Caudate nucleus (tissue), 63 donors: ENCODE measurements at places on chromosomes 4 and X.

DNA sequence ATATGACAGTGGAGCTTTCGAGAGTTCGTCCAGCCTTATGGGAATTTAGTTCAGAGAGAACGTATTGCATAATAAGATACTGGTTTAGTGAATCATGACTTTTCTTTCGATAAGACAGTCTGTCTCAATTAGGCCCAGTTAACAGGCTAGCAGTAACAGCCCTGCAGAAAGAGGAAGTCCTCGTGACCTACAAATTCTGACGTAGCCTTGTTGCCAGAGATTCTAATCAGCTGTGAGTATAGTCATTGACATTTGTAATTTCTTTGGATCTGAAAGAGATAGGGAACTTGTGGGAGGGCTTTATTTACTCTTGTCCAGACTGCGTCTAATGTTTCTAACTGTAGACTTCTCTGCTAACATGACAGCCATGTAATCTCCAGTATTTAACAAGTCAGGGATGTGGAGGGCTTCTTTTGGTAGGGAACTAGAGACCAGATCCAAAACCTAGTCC lies 15.8 kb downstream of the ART3 start:
- DNase-seq: no peak

GRCh38 chrX:29257521-29257920 lies 670.3 kb downstream of the IL1RAPL1 start:
- DNase-seq: no peak

DNA sequence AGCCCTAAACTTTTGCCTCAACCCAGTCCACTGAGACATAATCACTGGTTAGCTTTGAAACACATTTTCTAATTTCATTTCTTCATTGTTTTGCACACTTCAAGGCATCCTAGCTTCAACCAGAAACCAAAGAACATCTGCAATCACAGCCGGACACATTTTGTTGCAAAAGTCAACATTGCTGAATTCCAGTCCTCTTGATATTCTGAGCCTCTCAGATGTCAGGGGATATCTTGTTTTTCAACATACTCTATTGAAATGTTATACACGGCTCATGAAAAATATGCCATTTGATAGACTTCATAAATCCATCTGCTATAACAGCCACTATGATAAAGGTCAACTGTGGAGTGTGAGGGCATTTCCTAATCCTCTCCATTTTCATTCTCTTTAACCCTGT lies 241.6 kb upstream of the PUDP start:
- DNase-seq: no peak

DNA sequence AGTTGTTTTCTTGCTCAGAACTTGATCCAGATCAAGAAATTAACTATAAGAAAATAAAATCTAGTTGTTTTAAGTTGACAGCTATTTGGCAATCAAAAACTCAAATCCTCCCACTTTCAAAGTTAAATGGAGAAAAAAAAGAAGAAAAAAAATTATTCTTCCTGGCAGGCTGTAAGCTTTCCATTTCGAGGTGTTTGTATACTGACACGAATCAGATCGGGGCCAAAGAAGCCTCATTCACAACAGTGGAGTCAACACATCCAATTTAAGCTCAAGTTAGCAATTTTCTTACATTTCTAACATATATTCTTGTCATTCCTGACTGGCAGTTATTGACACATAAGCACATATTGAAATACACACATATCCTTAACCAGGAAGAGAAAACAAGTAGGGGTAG lies 119.4 kb downstream of the UNC5C start:
- no peak for DNase-seq

DNA sequence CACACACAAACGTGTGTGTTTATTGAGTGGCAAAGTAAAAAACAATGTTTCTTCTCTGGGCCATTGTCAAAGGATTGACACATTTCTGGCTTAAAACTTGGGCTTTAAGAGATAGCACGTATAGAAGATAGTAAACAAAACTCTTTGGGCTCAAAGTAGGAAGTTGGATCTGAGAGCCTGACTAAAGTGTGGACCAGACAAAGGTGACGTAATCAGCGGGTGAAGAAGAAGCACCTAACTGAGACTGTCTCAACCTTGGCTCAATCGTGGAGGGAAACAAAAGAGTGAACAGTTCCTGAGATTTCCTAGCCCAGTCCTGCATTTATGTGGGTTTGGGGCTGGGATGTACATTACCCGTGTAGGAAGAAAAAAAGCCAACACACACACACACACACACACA lies 13.7 kb downstream of the PFKFB1 start:
- DNase-seq: no peak

DNA sequence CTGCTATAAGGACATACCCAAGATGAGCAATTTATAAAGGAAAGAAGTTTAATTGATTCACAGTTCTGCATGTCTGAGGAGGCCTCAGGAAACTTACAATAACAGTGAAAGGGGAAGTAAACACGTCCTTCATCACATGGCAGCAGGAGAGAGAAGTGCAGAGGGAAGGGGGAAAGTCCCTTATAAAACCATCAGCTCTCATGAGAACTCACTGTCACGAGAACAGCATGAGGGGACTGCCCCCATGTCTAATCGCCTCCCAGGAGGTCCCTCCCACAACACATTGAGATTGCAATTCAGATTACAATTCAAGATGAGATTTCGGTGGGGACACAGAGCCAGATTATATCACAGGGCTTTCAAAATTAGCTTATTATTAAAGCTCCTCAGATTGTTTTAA lies 209.5 kb upstream of the PPP3CA start:
- DNase-seq: no peak

DNA sequence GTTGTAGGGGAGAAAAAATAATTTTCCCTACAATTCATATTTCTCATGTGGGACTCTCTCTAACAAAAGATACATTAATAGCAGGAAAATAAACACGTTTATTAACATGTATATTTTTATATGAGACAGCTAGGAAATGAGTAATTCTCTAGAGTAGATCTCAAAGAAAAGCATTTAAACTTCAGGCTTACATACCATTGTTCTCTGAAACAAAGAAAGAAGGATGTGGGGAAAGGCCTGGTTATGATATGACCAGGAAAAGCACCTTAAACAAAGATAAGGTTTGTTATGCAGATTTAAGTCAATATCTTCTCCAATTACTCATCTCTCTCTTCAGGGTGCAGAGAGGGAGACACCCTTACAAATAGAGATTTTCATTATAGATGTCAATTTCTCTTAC lies 131.3 kb downstream of the SLC7A11 start:
- DNase-seq: no peak

GRCh38 chr4:188328966-188329365 lies 189.7 kb downstream of the TRIML1 start:
- no peak for DNase-seq

DNA sequence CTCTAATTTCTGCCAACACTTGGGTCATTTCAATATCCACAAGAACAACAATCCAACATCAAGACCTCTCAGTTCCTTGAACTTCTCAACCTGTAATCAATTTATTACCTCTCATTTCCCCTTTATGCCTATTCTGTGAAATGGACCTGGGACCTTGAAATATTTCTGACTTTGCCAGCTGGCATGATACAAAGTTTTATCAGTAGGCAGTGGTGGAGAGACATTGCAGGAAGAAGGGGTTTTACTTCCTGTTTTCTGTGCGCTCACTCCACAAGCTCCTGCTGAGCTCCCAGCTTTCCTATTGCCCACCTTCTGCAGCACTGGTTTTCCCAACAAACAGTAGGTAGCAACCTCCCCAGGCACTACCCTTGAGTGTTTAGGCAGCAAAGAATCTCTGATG lies 3.5 kb upstream of the ARHGEF6 start:
- no peak for DNase-seq

- no peak for DNase-seq
These were observed 39.0 kb downstream of the GUCY1A1 start for GRCh38 chr4:155705664-155706063.

DNA sequence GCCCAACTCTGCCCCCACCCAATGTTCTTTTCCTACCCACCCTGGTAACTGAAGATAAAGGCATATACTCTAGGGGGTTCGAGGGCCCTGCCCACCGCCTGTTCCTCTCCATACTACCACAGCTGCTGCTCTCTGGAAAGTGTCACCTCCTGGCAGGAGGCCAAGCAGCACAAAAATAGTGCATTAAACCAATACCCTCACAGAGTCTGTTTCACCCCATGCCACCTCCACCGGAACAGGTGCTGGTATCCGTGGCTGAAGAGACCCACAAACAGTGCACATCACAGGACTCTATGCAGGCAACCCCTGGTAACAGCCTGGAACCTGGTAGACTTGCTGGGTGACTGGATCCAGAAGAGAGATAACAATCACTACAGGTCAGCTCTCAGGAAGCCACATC lies 85.1 kb upstream of the CTSO start:
- DNase-seq: no peak

DNA sequence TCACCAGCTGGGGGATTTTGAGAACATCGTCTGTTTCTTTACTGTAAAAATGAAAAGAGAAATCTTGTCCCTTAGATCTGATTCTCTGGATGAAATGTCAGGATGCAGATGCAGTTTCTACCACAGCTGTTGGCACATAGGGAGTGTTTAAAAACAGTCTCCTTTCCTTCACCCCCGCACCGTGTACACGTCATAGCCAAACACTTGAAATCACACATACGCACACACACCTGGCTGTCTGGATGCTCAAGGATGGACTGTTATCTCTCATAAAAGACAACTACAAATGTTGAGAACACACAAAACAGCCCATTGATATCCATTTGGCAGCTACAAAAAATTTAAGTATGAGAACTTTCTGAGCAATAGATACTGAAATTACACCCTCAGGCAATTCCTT lies 275.8 kb upstream of the CLNK start:
- DNase-seq: no peak

- DNase-seq: no peak
These were observed 37.7 kb downstream of the LIMCH1 start for GRCh38 chr4:41575665-41576064.

- DNase-seq: no peak
These were observed 236.8 kb downstream of the GPAT3 start for GRCh38 chr4:83772685-83773084.

DNA sequence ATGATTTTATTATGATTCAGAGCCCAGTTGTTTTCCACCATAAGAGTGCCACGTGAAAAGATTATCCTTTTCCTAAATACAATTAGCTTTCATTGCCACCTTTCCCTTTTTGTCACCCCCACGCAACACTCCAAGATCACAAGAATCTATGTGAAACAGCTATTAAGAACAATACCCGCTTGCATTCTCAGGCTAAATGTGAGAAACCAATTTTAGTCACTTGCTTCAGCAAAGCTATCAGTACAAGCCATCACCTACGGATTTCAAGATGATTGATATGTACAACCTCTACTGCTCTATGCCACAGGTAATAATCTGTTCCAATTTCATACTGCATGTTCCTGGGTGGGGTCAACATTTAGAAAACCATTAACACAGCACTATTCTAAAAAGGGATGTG lies 2.5 kb downstream of the ATP11C start:
- DNase-seq: no peak

- DNase-seq: no peak
These were observed 63.1 kb downstream of the ANOS1 start for GRCh38 chrX:8668813-8669212.

DNA sequence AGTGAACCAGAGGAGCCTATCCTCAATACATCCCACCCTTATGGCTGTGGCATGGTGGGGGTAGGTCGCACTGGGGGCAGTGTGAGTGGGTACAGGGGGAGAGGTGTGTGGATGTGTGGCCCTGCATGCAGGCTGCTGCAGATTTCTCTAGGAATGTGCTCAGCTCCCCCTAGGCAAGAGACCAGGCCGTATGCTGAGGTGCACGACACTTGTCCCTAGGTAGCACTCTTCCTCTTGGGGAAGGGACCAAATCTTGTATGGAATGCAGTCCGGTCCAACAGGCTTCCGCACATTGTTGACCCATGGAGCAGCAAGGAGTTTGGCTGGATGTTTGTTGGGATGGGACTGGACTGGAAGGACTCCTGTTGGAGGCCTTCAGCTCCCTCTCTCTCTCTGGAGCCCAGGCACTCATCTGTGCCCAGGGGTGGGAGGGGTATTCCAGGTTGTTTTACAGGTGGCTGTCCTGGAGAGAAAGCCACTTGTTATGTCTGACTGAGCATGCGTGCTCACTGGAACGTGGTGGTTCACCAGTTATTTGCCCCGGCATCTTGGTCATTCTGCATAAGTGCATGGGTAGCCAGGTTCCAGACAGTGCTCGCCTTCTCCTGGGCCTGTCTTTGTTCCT lies 55.1 kb downstream of the NBDY start:
- no peak for DNase-seq

- no peak for DNase-seq
These were observed 75.5 kb downstream of the AMMECR1 start for GRCh38 chrX:110242371-110242770.

GRCh38 chr4:150769845-150770244 lies 187.9 kb downstream of the MAB21L2 start:
- DNase-seq: no peak

DNA sequence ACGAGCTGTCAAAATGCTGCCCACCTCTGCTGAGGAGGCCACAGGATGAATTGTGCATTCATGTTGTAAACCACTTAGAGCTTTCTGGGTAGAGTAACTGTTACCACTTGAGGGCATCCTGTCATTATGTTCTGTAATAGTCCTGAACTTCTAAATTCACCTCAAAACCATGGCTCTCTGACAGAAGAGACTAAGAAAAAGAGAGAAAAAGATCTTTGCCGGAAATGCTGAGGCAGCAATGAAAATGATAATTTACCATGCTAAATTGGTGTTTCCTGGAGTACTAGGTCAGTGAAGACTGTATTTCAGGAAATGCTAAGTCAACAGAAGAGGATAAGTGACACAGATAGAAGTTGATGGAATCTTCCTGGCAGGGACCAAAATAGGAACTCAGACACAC lies 942.3 kb upstream of the SLIT2 start:
- no peak for DNase-seq

DNA sequence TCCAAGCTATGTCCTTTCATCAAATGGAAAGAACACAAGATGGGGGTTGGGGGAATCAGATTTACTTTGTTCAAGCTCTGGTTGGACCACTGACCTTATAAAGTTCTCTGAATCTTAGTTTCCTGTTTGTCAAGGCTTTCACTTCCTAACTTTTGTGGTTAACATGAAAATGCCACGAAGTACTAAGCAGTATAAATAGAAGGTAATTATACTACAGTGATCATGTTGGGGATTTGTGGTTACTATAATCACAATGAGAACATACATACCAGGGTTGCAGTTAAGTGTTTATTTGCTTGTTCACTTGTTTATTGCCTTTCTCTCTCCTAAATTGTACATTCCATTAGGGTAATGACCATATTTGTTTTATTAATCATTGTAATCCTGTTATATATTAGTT lies 53.2 kb downstream of the SPRY1 start:
- DNase-seq: no peak

GRCh38 chr4:165199286-165199685 lies 8.1 kb upstream of the KLHL2 start:
- DNase-seq: no peak

GRCh38 chrX:119411959-119412358 lies 12.8 kb downstream of the SLC25A43 start:
- no peak for DNase-seq
